ENCODE measurements at places on chromosomes 3 and 15.

- no peak for DNase-seq
Observed at GRCh38 chr3:20325563-20325962, 139.6 kb upstream of the SGO1 start.

- DNase-seq, result peak; percentile 27
Observed at GRCh38 chr3:130601442-130601971, 84.5 kb downstream of the COL6A6 start.

GRCh38 chr15:98668566-98669308 is 20.4 kb downstream of the IGF1R start:
- no peak for DNase-seq

DNA sequence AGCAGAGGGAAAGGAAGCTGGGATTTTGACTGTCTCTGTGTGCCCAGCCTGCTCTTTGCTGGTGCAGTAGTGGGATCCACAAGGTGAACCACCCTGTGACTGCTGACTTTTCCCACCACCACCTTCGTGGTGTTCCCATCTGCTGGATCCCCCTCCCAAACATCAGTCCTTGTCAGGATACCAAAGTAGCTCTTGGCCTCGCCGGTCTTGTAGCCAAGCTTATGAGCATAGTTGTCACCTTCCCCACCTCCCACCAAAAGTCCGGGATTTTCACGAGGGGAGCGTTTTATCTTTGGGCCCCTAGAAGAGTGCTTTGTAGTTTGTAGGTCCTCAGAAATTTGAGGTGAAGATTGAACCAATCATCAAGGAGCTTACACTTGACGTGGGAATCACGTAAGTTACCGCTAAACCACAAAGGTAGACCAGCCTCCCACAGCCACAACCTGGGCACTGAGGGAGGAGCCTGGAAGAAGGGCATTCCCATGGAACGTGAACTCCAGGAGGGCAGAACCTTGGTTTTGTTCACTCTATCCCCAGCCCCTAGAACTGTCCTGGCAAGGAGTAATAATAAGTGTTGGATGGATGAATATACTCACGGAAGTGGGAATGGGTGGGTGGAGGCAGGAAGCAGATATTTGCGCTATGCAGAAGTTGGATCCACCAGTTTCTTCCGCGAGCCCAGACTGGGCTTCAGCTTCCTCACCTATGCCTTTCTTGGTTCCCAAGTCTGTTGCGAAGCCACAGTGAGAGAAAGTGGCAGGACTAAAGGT is 814 bp upstream of the TEX264 start:
- no peak for DNase-seq

DNA sequence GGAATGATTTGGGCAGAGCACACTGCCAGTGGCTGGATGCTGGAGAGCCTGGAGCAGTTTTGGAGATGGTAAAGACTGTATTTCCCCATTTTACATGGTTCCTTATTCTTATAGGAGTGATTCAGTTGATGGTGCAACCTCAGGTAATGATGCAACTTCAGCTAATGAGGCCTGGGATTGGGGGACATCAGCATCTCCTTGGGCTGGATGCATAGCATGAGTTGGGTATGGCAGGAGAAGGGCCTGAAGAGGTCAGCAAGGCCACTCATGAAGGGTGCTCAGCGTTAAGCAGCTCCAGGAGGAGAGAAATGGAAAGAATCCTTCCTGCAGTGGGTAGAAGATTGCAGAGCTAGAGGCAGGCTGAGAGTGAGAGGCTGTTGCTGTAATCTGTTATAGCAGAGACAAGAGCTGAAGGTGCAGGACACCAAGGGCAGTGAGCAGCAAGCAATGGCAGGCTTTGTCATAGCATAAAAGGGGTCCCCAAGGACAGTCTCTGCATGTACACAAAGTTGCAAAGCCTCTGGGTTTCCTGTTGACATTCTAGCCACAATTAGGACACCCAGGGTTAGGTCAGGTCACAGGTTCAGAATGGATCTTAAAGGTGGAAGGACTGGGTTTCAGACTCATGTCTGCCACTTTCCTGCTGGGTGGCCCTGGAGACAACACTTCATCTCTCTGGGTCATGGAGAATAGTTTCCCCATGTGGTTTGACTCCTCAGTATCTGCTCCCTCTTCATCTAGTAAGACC is 29.5 kb upstream of the SNRK start:
- no peak for DNase-seq

GRCh38 chr15:88637436-88637835 is 1.4 kb upstream of the ISG20 start:
- DNase-seq, result no peak

DNA sequence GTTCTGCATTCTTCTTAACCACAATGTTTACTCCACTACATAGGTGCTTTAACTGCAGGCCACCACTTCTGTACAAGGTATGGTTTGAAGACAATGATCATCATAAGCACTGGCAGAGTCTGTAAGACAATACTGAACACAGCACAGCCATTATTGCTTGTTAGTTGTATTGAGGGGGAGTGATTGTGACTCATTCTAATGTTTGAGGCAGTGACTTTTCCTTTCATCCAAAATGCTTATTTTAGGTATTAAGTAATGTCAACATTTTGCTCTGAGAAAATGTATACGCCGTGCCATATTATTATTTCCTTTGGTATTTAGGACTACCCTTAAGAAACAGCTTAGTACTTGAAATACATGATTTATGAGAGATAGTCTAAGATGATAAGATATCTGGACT is 618.2 kb upstream of the ZNF717 start:
- no peak for DNase-seq

DNA sequence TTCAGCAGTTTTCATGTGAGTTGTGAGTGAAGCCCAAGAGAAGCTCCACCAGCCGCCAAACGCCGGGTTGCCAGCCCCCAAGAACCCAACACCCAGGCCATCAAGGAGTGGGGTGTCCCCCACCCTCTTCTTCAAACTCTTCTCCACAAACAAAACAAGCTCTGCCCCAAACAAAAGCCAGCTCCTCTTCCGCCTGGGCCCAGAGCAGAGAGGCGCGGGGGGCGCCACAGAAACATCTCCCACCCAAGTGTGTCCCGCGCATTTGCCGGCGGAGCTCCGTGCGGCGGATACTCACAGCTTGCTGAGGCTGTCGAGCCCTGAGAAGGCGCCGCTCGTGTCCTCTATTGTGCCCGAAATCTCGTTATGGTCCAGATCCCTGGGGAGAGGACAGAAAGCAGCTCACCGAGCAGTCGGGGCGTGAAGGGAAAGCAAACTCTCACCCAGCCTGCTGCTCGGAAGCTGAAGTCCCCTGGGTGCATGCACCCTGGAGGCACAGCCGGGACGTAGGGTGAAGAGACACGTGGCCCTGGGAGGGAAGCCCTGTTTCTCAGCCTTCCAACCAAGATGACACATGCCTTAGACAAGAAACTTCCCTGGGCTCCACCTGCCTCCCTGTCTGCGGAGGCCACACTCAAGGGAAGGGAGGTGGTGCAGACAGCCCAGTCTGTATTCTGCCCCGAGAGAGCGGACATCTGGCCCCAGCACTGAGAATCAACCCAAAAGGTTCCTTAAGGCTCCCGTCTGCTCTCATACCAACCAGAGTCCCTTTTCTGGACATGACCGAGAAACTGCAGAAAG is 95.7 kb downstream of the LRIG1 start:
- no peak for DNase-seq

Data from stromal cell of bone marrow (primary cell).